NCI-H1105 (cell line): ENCODE measurements at places on chromosomes 6 and 20.

- DNase-seq, result no peak
Measured at GRCh38 chr6:167136376-167136775, 13.5 kb downstream of the CCR6 start.

- no peak for DNase-seq
Measured at GRCh38 chr6:158567871-158568401, 8.0 kb downstream of the TMEM181 start.

DNA sequence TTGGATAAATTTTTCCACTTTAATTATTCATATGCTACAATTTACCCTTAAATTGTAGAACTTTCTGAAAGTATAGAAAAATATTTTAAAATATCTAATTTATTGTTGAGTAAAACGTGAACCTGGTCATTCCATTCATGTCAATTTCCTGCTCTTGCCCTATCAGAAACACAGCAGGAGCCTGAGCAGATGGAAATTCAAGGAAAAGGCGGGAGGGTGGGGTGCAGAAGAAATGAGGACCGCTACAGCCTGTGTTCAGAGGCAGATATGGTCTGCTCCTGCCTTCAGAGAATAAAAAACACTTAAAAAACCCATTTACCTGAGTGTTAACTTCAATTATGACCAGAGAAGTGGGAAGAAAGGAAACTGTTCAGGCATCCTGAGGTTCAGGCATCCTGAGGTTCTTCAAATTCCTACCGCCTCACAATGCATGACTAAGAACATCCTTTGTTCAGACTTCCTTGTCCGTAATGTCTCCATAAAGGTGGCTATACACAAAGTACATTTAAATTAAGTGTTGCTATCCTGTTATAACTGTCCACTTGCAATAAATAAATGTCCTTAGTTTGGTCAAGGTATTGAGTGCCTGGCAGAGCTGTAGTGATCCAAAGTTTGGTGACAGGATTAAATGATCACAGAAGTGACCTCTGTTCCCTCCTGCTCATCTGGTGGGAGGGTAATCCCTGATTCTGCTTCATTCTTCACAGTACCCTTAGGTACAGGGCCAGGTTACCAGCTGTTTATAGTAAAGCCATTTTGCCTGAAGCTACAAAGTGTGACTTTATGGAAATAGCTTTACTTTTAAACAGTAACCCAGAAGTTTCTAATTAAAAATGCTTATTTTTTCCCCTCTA, 109.1 kb downstream of the MAN1A1 start:
- no peak for DNase-seq

DNA sequence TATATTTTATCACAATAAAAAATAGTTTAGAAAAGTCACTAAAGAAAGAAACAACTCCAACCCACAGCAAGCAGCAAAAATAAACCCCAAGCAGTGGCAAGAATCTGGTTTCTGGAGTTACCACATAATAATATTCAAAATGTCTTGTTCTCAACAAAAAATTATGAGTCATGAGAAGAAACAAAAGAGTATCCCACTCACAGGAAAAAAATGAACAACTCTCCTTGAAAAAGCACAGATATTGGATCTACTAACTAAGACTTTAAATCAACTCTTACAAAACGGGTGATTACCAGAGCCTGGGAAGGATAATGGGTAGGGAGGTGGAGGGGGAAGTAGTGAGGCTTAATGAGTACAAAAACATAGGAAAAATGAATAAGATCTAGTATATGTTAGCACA, 425.6 kb downstream of the PLCB1 start:
- no peak for DNase-seq

DNA sequence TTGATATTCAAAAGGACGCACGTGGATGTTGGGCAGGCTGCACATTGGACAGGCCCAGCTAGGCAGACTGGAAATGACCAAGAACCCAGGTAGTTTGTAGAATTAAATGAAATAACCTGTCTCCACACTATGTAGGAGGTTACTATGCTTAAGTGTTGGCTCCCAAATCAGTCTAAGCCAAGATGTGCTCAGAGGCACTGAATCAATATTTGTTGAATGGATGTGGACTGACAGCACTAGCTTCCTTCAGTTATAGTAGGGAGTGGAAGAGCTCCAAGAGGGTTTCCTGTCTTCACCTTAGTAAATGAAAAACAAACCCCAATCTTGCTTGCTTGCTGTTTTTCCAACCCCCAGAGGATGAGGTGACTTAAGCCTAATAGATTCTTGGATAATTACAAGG, 180.5 kb downstream of the JARID2 start:
- no peak for DNase-seq

- DNase-seq, result peak; percentile 94
Measured at GRCh38 chr6:3231247-3232016, 4.0 kb upstream of the TUBB2B start.

DNA sequence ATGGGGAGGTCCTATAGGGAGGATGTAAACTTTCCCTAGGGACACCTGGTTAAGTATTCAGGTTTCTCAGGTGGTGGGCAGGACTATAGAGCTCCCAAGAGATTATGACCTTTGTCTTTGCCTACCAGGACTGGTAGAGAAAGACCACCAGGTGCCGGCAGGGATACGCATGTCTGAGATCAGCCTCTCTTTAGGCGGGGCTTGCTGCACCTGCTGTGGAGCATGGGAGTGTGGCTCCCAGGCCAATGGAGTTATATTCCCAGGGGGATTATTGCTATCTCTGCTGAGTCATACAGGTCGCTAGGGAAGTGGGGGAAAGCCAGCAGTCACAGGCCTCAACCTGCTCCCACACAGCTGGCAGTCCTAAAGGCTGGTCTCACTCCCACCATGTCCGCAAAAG, 280.5 kb upstream of the MMS22L start:
- no peak for DNase-seq

DNA sequence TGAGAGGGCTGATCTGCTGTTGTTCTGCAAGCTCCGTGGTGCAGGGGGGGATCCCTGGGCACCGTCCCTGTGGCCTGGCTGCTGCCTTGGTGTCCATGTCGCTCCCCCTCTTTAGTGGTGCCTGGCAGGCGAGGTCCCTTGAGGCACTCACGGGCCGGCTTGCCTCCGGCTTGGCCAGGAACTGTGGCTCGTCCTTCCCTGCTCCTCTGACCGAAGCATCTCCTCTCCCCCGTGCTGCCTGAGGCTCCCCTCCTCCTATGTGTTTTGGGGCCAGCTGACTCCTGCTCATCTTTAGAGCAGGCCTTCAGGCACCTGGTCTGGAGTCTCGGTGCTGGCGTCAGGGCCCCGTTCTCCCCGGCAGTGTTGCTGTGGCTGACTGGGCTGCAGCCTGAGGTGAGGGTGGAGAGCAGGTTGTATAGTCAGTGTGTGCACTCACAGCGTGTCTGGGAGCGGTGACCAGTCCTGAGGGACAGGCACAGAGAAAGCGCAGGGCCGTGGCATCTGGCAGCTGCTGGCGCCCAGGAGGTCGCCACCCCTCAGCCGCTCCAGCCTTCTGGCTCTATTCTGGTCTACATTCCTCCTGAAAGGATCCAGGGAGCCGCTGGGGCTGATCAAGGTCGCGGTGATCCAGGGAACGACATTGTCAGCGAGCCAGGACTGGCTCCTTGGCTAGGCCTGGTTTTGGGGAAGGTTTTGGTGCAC, 43.7 kb downstream of the PYGB start:
- no peak for DNase-seq

- DNase-seq, result peak; percentile 16
Measured at GRCh38 chr20:35171753-35172433, at the start of gene PROCR. PROCR (plus strand) TSS chr20:35172072; CDS start chr20:35172155, 83 bp downstream.

- no peak for DNase-seq
Measured at GRCh38 chr6:1479095-1479494, 89.7 kb downstream of the FOXF2 start.

DNA sequence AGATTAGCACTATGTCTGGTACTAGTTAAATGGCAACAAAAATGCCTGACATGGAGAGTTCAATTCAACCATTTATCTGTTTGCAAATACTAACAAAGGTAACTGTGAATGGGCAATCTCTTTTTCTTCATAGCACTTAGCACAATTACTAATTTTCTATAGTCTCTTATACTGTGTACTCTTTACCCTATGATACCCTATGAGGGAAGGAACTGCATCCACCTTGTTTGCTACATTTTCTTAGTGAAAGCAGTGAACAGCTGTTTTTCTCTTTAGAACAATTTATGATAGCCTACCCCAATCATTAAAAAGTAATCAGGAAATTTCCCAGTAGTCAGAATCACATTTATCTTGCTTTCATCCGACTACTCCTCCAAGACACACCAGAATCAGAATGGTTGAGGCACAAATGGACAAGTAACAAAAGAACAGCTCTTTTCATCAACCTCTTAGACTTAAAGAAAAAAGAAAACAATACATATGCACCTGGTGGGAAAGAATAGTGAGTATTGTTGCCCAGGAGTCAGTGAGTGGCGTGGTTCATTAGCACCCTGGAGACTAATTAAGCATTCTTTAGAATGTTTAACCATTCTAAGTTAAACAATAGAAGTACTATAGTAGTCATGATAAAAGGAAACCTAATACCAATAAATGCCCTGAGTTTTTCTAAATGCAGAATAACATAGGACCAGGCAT, 16.7 kb downstream of the ZNF292 start:
- DNase-seq, result no peak

DNA sequence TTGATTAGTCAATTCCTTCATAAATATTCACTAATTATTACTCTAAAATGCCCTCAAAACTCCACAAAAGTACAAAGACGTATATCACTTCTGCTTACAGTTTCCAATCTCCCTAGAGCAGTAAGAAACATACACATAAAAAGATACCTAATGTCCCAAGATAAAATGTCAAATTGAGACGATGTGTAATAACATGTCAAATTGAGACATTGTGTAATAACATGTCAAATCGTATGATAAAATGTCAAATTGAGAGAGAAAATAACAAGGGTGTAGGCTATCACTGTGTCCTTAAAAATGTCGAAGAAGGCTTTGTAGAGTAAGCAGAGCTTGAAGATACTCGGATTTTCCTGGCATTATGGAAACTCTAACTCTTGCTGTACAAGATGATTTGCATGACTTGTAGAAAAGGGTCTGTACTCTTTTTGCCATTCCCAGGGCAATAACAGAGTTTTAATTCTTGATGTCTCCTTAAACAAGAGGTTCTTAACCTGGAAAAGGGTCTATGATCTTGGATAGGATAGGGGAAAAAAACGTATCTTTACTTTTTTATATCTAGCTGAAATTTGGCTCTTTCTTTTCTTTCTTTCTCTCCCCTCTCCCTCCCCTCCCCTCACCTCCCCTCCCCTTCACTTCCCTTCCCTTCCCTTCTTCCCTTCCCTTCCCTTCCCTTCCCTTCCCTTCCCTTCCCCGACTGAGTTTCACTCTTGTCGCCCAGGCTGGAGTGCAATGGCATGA, 67.7 kb upstream of the ADGRG6 start:
- no peak for DNase-seq

DNA sequence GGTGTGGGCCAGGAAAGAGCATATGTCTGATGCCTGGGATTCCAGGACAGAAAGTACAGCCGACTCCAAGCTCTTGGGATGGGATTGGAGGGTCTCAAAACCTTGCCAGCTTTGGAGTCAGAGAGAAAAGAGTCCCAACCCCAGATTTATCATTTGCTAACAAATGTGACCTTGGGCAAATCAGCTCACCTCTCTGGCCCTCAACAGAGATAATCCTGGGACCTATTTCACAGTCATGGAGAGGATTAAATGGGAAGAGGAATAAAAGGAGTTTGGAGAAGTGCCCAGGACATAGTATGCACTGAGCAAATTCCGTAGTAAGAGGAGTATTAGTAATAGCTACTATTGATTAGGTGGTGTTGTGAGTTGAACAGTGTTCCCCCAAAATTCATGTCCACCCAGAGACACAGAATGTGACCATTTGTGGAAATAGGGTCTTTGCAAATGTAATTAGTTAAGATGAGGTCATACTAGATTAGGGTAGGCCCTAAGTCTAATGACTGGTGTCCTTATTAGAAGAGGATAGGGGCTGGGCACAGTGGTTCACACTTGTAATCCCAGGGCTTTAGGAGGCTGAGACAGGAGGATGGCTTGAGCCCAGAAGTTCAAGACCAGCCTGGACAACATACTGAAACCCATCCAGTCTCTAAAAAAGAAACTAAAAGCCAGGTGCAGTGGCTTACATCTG, 17.1 kb downstream of the RIPOR3 start:
- no peak for DNase-seq

DNA sequence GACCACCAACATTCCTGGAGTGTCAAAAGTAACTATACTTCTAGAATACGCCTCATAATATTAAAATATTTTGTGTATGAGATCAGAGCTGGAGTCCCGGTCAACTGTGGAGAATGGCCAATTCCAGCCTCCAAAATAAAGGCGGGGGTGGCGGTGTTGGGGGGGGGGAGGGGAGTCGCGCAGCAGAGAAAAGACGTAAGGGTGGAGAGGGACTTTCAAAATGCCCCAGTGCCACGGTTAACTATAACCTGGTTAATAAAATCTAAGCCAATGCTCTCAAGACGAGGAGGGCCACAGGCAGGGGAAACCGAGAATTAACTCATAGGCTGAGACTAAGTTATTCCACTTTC, 1.3 kb downstream of the NUP153 start:
- peak; percentile 0 for DNase-seq

DNA sequence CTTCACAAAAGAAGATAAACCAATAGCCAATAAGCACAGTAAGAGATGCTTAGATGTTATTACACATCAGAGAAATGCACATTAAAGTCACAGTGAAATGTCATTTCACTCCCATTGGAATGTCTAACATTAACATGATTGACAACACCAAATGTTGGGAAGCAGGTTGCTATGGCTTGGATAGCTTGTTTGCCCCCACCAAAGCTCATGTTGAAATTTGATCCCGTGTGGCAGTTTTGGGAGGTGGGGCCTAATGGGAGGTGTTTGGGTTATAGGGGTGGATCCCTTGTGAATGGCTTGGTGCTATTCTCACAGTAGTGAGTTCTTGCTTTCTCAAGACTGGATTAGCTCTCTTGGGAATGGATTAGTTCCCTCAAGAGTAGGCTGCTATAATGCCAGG, 44.8 kb downstream of the MRAP2 start:
- DNase-seq, result no peak

GRCh38 chr6:36493319-36493718, 50.5 kb downstream of the KCTD20 start:
- no peak for DNase-seq

GRCh38 chr6:86825436-86825835, 111.9 kb upstream of the HTR1E start:
- no peak for DNase-seq

- no peak for DNase-seq
Measured at GRCh38 chr6:131368198-131368911, 204.7 kb upstream of the ARG1 start.

GRCh38 chr6:53428886-53429285, 80.1 kb upstream of the ELOVL5 start:
- no peak for DNase-seq
